ENCODE measurements at places on chromosomes 11 and 22.
A peak's percentile ranks its signal among the peaks of the same experiment; 100 is the strongest.

DNA sequence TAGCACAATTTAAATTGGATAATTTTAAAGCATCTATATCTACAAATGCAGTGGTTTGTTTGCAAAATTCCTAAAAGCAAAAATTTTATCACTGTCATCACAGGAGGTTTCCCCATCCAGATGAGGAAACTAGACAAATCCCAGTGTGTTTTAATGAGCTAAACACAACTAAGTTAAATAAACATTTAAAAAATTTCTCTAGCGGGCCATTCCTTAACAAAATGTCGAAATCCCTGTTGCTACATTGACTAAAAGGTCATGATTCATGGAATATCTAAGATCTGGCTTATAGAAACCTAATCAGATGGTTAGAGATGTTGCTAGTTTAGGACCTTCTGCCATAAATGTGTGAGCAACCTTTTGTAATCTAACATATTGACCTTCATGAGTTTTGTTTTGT lies 107.3 kb upstream of the BDNF start:
- no peak for DNase-seq

DNA sequence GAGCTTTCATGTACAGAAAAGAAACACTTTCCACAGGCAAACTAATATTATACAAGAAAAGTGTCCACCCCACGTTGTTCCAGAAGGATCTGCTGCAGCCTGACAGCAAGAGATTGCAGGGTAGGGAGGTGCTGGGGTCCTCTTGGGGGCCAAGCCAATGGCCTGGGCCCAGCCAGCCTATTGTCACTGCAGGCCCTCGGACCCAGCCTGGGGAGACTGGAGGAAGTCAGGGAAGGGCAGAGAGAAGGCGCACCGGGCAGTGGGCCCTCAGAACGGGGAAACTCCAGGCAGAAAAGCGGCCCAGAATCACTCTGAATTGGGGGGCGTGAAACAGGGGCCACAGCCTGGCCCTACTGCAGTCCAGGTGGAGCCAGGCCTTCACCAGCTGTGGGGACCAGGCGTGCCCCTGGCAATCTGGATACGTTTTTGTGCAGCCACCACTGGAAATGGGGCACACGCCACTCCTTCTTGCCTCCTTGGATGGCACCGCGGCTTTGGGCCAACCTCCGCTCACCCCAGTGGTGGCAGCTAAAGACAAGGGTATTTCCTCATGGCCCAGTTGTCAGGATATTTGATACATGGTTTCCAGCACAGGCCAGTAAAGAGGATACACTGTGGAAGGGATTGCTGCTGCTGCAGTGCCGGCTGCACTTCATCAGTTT lies 3.9 kb upstream of the NAP1L4 start:
- no peak for DNase-seq

DNA sequence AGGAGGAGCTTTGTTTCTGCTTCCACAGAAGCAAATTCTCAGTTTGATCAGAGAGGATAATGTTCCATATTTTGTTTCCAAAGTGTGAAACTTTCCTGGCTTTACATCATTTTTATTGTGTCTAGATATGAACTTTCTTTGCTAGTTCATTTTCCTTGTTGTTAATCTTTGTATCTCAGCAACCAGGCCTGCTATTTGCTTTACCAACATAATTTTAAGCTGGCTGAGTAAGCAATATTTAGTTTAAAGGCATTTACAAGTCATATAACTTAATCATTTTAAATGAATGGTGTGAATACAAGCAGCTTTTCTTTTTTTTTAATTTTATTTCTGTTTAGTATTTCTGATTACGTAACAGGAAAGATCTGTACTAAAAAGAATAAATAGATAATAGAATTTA lies 15.2 kb downstream of the NUCB2 start:
- DNase-seq = no peak

DNA sequence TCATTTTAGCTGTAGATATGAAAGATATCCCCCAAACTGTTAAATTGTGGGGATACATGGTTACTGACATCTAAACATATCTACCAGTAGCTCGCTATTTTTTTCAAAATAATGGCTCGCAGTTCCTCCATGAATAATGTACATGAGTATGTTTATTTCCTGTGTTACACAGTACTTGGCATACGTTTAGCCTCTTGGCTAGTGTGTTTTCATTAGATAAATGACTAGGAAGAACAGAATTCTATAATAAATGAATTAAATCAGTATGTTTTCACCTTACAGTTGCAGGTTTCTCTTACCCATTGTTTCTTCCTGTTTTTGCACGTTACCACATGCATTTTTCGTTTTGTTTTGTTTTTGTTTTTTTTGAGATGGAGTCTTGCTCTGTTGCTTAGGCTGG lies 21.8 kb downstream of the RNF169 start:
- DNase-seq = no peak

GRCh38 chr11:72079819-72080325 lies 470 bp downstream of the NUMA1 start:
- peak; percentile 14 for DNase-seq

- DNase-seq = no peak
Observed at GRCh38 chr11:77151804-77152509, 23.9 kb downstream of the MYO7A start.

- no peak for DNase-seq
Observed at GRCh38 chr11:35891096-35891495, 52.8 kb upstream of the LDLRAD3 start.

GRCh38 chr11:4541071-4541470 lies 3.9 kb upstream of the OR52M1 start:
- DNase-seq = no peak

DNA sequence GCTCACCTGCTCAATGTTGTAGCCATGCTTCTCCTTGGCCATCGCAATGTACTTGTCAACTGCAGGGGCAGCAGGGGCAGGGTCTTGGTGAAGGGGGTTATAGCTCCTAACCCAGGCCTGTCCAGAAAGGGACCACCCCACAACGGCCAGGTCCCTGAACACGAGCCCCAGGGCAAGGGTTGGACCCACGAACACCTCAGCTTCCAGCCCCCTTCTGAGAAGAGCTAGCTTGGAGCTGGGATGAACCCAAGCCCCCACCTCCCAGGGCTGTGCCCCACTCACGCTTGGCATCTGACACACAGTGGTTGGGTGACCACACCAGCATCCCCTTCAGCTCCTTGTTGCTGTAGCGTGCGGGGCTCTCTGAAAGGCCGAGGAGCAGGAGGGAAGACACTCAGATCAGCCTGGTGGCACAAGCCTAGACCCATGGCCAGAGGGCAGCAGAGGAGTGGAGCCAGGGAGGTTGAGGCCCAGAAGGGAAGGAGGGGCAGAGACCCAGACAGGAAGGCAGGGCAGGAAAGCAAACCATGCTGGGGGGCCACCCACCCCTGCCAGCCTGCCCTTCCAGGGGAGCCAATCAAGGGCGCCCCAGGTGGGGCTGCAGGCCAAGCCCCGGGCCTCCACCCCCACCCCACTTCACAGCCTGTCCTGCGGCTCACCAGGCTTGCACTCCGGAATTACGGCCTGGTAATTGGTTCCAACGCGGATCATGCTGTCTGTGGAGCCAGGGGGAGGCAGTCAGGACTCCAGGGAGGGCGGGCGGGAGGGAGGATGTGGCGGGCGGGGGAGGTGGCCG lies 1.9 kb downstream of the RCOR2 start:
- no peak for DNase-seq

DNA sequence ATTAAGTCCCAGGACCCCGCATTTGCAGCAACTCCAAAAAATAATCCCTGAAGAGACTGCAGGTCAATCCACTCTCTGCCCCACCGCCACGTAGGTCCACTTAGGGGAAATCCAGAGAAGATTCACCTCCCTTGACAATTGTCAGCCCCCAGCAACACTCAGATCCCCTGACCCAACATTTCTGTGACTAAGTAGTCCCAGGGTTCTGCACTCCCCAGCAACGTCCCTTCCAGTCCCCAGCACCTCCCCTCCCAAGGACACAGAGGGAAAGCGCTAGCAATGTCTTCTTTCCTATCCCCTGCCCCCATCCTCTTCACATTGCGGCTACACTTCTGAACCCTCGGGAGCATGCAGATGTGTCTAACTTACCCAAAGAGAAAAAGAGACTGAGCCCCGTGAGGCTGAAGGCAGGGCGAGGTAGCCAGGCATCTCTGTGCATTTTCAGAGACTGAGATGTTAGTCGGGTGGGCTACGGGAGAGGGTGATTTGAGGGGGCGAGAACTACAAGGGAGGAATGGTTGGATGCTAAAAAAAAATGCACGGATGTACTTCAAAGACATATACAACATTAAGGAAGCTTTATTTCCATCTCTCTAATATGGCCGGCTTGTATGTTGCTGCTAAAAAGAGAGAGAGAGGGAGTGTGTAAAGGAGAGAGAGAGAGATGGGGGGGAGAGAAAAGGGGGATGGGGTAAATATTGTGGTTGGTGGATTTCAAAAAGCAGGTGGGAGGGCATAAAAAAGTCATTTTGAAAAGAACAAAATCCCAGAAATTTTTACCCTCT lies at the start of gene SCN2B:
Gene SCN2B, minus strand, starts transcription at position 647 of the 785 bp plus-strand sequence. Its CDS starts 208 bp downstream, at position 439.
- no peak for DNase-seq

GRCh38 chr22:41697126-41697775 lies 2.1 kb upstream of the MEI1 start:
- peak; percentile 83 for DNase-seq

- peak; percentile 83 for DNase-seq
Observed at GRCh38 chr11:63614136-63614671, at the start of gene PLAAT3. Gene PLAAT3, minus strand, starts transcription at chr11:63614433. Its CDS starts 419 bp downstream, at chr11:63614014.

- no peak for DNase-seq
Observed at GRCh38 chr11:23399995-23400394, 539.7 kb upstream of the CCDC179 start.

DNA sequence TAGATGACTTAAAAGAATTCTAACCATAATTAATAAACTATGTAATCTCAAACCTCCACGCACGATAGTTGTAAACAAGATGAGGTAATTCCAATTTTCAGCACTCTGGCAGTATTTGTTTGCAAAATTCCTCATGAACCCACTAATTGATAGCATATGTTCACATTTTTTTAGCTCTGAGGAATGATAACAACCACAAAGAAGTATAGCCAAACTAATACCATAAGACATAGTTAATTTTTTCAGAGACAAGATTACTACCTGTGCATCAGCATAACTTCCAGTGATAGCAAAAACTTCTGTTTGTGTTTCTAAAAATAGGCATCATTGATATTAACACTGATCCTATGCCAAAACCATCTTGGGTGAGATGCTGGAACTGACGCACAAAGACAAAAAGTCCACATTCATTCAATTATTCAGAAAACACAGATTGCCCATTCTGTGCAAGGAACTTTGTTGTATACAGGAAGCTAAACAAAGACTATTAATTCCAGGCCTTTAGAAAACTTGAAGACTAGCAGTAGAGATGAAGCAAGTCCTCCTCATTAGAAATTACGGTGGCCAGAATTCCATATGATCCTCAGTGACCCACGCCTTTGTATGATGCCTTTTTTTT lies 57.7 kb downstream of the PDGFD start:
- no peak for DNase-seq

GRCh38 chr11:75475767-75476650 lies 43.0 kb upstream of the KLHL35 start:
- DNase-seq = no peak

DNA sequence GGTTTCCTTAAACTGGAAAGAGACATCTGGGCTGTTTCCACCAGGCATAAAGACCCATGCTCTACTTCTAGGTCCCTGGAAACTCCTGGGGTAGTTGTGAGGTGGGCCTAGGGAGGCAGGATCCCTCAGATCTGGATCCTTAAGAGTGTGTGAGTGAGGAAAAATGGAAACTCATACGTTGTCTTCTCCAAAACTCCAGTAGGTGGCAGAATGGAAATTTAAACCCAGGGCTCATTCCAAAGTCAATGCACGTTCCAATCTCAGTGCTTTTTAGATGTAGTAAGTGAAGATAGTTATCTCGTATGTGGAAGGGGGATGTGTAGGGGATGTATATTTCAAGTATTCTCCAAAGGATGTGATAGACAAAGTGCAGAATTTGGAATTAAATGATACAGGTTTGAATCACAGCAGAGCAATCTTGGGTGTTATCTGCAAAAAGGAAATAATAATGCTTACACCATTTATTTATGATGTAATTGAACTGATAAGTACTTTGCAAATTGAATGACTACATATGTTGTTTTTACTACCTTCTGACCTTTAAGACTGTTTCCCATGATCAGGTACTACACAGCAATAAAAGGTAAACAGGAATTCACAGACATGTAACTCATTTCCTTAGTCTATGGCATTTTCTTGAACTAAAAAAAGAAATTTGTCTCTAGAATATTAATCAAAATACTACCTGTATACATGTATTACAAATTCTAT lies 13.1 kb upstream of the MMP1 start:
- peak; percentile 36 for DNase-seq

- DNase-seq = no peak
Observed at GRCh38 chr11:19281041-19281440, 40.3 kb upstream of the E2F8 start.

DNA sequence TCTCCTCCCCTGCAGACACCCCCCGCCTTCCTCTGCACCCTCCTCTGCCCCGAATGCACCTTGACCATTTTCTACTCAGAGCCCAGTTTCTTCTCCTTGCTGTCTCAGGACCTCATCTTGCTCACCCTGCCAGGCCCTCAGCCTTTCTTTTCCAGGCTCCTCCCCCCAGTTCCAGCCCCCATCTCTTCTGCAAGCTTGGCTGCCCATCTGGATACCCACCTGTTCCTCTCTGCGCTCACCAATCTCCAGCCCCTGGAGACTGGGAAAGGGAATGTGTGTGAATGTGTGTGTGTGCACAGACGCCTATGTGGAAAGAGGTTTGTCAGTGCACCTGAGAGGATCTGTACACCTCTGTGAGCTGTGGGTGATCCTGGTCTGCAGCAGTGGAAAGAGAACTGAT lies 36.4 kb downstream of the SLC22A12 start:
- no peak for DNase-seq

DNA sequence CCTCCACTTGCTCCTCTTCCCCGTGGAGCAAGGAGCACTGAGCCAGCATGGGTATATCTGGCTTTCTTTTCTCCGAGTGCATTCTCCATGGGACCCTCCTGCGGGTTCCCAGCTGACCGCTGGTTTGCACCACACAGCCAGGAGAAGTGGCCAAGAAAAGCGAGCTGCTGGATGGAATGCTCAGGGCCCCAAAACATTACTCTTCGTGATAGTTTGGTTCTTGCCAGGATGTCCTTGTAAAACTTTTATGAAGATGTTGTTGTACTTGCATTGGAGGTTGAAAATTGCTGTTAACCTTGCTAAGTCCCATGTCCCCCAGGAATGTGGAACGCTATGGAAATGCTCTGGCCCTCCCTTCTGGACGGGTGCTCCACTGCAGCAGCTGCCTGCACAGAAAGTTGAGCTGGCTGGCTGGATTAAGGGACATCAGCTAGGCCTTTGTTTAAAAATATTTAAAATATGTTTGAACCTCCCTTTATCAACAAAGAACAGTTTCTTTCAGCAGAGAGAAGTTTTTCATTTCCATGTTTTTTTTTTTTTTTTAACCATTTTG lies 68.7 kb downstream of the ZNRF3 start:
- no peak for DNase-seq
